MCF 10A (cell line): ENCODE measurements at places on chromosomes 4 and X. TPM values are rescaled to one million over a fixed set of nuclear protein-coding genes. Genes with fewer than 3 reads are reported as not detected.

- DNase-seq: no peak
Observed at GRCh38 chrX:78658414-78658813, 714 bp downstream of the RTL3 start.

UGT8 gene
- 2.2 and 2.6 TPM in 2 replicates for total RNA-seq

- DNase-seq: no peak
Observed at GRCh38 chrX:39304746-39305145, 503.5 kb downstream of the MID1IP1 start.

ERVMER34-1 gene
- total RNA-seq: 6.2 and 6.7 TPM in 2 replicates

DNA sequence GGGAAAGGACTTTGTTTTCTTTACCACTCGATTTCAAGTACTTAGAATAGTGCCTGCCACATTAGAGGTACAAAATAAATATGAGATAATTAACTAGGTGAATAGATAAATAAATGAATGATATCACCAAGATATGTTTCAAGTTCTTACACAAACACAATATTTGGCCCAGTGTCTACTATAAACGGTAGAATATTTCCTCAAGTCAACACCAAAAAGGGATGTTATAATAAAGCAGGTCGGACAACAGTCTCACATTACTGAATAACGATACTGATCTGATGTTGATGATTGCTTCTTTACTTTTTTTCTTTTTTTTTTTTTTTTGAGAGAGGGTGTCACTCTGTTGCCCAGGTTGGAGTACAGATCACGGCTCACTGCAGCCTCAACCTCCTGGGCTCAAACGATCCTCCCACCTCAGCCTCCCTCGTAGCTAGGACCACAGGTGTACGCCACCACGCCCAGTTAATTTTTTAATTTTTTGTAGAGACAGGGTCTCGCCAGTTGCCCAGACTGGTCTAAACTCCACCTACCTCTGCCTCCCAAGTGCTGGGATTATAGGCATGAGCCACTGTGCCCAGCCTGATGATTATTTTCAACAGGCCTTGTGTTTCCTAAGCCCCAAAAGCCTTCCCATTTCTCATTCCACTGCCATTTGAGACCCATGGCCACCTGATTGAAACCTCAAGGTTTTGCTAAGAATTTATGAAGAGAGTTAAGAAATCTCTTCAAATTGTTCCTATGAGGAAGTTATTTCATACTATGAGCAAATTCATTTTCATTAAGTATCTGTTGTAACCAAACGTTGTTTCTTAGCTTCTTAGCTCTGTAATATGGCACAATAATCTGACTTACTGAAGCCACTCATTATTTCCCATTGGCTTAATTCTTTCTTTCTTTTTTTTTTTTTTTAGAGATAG, 2.3 kb downstream of the MANBA start:
- DNase-seq: no peak

- no peak for DNase-seq
Observed at GRCh38 chrX:49850028-49850427, 20.9 kb downstream of the PAGE4 start.

GRCh38 chr4:143355540-143356217, 19.0 kb downstream of the GAB1 start:
- peak; percentile 76 for DNase-seq

NAAA gene
- 7.1 and 8.9 TPM in 2 replicates for total RNA-seq

CLRN2 gene
- not detected in 2 replicates for total RNA-seq

- no peak for DNase-seq
Observed at GRCh38 chr4:128295255-128295654, 7.6 kb upstream of the PGRMC2 start.

POLN gene
- 2.8 and 3.1 TPM in 2 replicates for total RNA-seq

DNA sequence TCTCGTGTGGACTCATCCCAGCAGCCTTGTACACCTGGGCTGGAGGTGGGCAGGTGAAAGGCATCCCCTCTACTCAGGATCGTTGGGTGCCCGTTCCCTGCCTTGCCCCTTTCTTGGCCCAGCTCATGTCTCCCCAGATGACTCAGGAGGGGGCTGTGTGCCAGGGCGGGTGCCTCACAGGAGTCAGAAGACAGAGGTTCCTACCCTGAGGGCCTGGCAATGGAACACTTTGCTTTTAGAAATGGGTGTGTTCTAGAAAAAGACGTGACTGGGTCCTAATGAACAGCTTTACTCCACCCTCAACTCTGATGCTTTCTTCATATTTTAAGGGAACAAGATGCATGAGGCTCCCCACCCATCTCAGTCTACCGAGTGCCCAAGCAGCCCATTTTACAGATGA, 22.5 kb upstream of the TRIM2 start:
- peak; percentile 89 for DNase-seq

- no peak for DNase-seq
Observed at GRCh38 chr4:148975464-148975863, 533.2 kb upstream of the NR3C2 start.

GNRHR gene
- total RNA-seq: not detected in 2 replicates

KDR gene
- 0.34 and 0.37 TPM in 2 replicates for total RNA-seq
